ENCODE measurements at places on chromosomes 13 and 19.

DNA sequence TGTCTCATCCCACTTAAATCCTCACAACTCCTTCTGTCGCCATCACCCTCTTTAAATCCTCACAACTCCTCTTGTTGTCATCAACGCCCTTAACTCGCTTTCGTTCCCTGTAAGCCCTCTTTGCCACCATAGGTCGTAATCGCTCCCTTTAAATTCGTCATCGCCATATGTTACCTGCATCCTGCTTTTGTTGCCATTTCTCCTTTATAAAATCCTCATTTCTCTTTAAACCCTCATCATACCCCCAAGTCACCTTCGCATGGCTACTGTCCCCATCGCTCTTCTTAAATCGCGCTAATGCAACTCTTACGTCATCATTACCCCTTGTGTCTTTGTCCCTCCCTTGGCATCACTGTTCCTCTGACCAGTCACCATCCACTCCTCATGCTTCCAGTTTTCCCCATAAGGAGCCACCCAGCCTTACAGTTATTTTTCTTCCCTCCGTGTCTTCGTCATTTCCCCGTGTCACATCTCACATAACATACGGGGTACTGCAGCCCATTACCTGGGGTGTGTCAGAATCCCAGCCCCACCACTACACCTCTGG, 539 bp downstream of the PLD3 start:
- DNase-seq, result no peak

DNA sequence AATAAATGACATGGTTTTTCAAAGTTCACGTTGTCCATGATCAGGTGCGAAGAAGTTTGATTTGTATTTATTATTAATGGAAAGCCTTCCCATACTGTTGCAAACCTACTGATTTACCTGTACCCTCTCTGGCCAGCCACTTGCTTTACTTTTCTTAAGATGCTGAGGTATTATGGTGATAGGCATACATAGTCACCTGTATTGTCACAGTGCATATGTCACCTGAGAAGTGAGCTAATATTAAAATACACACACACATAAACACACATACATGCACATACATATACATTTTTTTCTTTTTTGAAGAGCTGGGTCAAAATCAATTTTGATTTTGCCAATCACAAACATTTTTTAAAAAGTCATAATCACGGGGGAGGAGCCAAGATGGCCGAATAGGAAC, 72.1 kb downstream of the RNASEH2B start:
- no peak for DNase-seq

DNA sequence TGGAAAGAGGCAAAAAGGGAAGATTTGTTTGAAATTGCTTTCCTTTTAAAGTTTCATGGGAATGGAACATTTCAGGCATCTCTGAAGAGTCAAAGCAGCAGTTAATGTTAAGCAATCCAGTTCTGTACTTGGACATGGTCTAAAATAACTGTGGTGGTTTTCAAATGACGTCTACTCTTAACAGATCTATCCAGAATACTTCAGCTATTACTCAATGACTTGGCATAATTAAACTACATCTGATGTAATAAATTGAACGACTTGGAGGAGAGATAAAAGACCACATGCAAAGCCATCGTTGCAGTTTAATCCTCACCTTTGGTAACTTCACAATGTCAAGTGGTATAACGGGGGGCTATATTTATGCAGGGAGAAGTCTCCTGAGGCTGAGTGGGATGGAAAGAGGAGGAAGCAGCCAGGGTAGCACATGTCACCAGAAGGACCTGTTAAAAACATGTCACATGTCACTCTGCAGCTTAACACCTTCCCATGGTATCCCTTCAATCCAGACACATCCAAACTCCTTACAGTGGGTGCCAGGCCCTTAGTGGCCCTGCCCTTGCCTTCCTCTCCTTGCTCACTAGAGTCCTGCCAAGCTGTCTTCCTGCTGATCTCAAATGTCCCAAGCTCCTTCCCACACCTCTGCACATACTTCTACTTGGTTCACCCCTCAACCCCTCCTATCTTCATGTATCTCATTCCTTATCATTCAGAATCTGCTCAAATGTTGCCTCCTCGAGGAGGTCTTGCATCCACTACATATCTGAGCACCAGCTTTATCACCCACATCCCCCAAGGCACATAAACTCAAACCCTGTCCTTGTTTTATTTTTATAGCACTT, 327.8 kb downstream of the SUCLA2 start:
- DNase-seq, result no peak

DNA sequence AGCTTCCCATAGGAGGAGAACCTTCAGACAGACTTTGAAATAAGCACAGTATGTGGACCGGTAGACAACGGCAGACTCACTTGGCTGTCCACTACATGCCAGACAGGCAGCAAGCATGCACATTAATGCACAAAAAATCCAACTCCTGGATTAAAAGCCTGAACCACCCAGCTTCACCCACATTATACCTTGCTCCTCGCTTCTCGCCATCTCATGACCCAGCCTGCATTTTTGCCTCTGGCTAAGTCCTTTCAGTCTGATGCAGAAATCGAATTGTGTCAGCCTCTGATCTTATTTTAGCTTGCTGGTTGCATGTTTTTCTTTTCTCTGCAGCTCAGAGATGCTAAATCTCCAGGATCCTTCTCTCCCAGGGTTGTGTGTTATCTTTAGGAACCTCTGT, 358.7 kb downstream of the RFC3 start:
- no peak for DNase-seq

- DNase-seq, result no peak
Measured at GRCh38 chr13:45206340-45206739, 5.5 kb upstream of the KCTD4 start.

- DNase-seq, result peak; percentile 91
Measured at GRCh38 chr19:7705387-7706187, 3.7 kb upstream of the FCER2 start.

DNA sequence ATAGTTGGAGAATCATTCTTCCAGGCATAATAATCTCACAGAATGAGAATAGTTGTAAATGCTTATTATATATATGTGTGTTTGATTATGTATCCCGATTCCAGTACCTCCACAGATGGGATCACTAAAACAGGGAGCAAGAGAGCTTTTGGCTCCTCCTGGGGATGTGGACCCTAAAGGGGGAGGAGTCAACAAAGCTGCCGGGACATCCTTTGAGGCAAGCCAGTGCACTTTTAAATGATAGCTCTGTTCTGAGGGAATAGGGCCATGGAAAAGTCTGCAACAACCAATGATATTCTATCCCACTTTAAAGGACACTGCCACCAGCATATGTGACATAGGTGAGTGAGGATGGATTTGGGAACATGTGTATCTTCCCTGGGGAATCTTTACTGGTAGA, 40.8 kb downstream of the SLITRK5 start:
- DNase-seq, result no peak

DNA sequence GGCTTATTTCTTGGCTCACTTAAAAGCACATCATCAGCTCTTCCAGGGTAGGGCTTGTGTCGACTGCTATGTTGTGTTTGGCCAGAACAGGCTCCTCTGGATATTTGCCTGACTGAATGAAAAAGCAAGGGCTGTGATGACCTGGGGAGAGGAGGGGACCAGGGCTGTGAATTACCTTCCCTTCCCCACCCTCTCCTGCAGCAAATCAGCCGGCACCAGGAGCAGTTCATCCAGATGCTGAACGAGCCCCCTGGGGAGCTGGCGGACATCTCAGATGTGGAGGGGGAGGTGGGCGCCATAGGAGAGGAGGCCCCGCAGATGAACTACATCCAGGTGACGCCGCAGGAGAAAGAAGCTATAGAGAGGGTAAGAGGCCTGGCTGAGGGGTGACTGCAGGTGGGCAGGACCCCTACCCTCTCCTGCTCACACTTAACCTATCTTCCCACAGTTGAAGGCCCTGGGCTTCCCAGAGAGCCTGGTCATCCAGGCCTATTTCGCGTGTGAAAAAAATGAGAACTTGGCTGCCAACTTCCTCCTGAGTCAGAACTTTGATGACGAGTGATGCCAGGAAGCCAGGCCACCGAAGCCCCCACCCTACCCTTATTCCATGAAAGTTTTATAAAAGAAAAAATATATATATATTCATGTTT, 4.4 kb downstream of the GADD45GIP1 start:
- no peak for DNase-seq

DNA sequence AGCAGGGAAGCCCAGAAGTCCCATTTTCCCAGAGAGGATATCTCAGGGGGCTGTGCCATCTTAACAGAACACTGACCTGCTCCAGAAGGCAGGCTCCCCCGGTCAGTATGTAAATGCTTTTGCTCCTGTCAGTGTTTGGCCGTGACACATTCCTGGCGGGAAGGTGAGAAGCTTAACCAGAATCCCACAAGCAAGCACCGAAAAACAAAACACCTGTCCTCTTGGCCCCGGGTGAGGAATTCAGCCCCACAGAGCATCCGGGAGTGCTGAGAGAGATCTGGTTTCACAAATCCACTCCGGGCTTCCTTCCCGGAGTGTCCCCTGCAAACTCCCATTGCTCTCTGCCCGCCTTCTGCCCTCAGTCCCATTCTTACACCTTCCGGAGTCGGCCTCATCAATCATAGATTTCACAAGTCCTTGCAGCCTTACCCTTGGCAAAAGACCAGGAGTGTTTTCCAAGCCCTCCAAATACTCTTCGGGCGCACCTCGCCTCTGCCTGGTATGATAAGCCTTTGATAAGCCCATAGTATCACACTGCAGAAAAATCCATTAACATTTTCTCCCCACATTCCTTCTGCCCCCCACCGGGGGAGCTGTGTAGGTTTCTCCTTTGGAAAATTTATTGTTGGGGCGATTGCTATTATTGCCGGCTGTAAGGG, 12.2 kb downstream of the TPM4 start:
- no peak for DNase-seq

DNA sequence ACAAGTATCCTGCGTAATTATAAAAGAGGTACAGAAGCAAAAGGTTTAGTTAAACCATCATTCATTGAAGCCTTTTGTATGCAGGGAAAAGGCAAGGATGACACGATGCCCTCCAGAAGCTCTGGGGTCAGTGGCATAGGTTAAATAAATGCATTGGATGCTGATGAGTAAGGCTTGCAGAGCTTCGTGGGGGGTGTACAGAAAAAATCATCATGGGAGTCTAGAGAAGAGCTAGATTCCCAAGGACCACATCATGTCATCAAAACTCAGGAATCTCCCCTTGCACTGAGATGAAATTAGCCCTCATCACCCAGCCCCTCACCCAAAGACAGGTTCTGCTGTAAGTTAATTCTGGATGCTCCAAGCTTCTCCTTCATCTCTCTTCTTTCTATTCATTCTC, 8.3 kb downstream of the FPR1 start:
- no peak for DNase-seq

Data from CD4-positive, alpha-beta T cell treated with Interleukin-4 for 1 hour (primary cell).